ENCODE measurements at places on chromosomes 16 and 17.

- DNase-seq = no peak
Measured at GRCh38 chr16:72072514-72073342, 9.7 kb downstream of the HPR start.

DNA sequence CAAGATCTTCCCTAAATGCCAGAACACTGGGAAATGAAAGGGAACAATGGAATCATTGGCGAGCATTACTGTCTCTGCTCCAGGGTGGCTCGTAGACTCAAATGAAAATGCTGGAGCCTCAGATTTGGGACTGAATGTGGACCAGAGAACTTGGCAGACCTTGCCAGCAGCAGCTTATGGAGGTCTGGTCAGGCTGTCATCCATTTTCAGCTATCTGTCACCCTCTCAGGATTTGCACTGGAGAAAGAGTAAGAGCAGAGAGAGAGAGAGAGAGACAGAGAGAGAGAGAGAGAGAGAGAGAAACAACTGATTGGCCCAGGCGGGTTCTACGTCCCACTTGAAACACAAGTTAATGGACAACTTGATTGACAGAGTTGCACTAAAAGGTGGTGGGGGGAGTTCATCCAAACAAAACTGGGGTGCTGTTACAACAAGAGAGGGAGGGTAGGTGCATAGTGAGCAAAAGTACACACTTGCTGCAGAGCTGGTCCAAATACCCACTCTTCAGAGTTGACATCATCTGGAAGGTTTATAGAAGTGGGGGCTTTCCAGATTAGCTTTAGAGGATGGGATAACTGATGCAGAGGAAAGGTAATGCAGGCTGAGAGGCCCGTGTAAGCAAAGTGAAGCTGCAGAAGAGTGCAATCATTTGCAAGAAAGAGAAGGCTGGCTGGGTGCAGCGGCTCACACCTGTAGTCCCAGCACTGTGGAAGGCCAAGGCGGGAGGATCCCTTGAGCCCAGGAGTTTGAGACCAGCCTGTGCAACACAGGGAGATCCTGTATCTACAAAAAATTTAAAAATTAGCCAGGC lies 16.5 kb upstream of the NSMCE1 start:
- no peak for DNase-seq

DNA sequence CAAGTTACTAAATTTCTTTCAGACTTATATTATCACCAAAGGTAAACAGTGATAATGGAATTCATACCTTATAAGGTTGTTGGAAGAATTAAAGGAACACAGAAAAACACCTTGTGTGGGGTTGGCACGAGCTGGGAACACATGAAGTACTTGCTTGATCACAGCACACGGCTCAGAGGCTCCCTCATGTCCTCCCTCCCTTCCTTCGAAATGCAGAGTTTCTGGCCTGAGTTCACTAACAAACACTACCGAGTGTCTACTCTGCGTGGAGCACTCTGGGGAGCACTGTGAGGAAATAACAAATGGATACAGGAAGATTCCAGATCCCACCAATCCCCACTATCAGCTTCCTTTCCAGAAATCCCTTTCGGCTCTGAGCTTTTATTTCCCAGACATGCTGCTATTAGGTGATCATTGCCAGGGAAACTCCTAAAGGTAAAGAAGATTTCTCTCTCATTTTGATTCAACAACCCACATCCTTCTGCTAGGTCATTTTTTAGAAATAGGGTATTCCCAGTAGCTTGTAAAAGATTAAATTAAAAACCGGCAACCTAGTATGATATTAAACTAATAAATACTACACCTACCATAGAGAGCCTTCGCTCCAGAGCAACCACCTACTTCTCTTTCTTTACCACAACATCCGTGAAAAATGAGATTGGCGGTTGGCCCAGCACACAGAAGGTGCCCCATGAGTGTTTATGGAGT lies 6.1 kb upstream of the HNF1B start:
- DNase-seq = no peak

GRCh38 chr17:5354310-5354709 lies 65.2 kb downstream of the NUP88 start:
- DNase-seq = no peak

DNA sequence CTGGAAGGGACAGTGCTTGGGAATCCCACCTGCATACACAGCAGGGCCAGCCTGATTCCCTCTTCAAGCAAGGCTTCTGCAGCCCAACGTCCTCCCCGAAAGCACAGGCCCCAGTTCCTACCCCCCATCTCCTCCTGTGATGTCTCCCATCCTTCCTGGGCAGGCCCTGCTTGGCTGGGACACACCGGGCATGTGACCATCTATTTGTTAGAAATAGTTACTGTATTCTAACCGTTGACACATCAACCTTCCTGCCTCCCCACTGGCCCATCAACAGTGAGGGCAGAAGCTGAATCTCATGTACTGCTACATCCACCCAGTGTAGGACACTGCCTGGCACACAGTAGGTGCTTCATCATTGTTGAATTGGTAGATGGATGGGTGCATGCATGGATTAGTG lies 10.7 kb downstream of the PRR29 start:
- DNase-seq = no peak

DNA sequence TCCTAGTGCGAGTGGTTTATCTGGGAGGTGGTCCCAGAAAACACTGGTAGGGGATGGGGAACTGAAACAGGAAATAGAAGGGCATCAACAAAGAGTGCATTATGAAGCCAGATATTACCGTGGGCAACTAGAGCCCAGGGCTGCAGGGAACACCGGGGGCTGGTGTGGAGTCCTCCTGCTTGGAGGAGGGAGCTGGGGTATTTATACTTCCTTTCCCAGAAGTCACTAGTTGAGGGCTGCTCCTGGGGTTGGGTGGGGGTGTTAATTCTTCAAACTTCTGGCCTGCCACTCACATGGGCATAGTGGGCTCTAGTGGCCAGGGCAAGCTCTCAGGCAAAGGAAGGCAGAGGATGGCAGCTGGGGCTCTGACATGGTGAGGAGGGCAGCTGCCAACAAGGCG lies 14.7 kb downstream of the LAT start:
- no peak for DNase-seq

DNA sequence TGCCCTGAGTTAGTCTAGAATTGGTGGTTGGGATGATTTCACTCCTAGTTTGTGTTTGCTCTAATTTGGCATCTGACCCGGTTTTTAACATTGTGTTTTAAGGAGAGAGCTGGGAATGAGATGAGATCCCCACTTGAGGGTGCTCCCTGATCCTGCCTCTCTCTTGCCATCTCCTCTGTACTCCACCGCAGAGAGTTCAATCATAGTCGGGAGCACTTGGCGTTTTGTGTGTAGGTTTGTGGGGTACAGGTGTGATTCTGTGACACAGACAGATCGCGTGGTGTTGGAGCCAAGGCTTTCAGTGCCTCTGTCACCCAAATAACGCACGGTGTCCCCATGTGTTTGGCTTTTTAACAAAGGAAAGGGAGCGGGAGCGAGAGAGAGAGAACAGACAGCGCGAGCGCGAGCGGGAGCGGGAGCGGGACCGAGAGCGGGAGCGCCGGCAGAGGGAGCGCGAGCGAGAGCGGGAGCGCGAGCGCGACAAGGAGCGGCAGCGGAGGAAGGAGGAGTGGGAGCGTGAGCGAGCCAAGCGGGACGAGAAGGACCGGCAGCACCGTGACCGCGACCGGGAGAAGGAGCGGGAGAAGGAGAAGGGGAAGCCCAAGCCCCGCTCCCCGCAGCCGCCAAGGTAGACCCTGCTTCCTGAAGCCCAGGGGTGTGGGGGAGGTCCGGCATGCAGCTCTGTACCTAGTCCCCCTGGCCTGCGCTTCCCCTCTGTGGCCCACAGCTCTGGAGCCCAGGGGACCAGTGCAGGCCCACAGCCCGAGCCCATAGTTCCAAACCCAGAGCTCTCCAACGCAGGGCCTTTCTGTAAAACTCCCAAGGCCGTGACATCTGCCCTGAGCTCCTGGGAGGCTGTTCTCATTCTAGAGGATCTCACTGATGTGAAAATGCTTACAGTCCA lies 27.2 kb upstream of the IL17C start:
- no peak for DNase-seq

DNA sequence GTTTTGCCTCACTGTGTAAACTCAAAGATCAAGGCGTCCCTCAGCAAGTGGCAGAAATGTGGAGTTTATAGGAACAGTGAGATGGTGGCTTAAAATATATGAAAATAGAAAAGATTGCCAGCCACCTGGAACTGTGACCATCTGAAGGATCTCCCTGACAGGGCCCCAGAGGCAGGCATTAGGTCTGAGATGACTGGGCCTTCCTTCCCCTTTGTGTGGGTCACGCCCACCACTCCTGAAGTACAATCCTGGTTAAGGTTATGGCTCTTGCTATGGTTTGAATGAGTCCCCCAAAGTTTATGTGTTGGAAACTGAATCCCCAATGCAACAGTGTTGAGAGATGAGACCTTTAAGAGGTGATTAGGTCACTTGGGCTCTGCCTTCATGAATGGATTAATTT lies 6.4 kb downstream of the ST6GALNAC2 start:
- DNase-seq = no peak

GRCh38 chr17:53129863-53130262 lies 692.9 kb upstream of the KIF2B start:
- no peak for DNase-seq

DNA sequence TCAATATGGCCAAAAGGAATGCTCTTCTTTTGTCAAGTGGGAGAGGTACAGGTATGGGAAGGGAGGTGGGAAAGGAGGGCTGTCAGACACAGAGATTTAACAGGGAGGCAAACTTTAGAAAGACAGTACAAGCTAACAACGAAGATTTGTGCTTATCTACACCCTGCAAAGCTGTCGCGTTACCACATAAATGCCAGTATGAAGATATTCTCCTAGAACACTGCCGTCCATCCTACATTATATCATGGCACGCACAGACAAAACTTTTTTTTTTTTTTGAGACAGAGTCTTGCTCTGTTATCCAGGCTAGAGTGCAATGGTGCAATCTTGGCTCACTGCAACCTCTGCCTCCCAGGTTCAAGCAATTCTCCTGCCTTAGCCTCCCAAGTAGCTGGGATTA lies 50.6 kb downstream of the STH start:
- no peak for DNase-seq

- no peak for DNase-seq
Measured at GRCh38 chr16:7313170-7313569, 19.5 kb upstream of the RBFOX1 start.

DNA sequence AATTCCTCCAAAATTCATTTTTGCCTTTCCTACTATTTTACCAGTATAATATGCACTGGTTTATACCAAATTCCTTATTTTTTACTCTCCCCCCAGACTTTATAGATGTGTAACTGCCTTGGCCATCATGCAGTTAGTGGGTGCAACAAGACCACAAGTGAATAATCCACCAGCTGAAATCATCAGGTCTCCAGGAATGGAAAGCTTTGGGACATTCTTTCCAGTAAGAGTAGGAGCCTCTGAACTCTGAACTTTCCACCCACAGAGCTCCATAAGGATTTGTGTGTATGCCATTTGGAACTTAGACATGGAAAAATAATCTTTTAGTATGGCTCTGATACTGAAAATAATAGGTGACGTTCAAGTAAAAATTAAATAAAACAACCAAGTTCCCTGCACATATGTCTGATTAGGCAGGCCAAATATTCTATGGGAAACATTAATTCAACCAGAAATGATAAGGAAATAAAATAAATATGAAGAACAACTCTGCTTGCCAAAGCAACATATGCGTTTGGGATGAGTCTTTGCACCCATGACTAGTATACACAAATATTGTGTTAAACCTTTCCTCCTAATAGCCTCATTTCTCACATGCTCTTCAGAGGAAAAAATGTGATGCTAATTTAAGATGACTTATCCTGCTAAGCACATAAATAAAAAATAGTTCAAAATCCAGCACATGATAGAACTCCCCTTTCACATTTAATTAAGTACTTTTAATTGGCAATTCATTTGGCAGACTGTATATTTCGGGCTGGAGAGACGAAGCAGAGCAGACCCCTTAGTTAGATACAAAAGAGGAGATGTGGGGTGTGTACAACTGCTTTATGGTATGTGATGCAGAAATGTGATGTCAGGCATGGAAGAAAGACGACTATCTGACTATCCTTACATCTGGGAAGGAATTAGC lies 11.6 kb upstream of the LYRM9 start:
- DNase-seq = no peak

DNA sequence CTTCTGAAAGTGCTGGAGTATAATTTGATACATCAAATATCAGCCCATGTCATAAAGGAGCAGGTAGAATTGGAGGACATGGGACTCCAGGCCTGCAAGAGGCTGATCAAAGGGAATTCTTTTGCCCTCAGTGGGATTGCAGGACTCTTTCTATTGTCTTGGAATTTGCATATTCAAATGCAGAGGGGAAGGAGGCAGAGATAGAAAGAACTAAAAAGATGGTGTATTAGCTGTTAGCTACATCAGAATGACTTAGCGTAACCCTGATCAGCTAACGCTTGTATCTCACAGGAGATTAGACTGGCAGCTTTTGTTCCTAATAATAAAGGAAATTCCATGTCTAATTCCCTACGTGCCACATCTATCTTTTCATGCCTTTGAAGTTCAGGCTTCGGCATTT lies 1014.7 kb upstream of the RBFOX1 start:
- no peak for DNase-seq

GRCh38 chr16:68183046-68183445 lies 52.9 kb downstream of the ESRP2 start:
- DNase-seq = no peak

DNA sequence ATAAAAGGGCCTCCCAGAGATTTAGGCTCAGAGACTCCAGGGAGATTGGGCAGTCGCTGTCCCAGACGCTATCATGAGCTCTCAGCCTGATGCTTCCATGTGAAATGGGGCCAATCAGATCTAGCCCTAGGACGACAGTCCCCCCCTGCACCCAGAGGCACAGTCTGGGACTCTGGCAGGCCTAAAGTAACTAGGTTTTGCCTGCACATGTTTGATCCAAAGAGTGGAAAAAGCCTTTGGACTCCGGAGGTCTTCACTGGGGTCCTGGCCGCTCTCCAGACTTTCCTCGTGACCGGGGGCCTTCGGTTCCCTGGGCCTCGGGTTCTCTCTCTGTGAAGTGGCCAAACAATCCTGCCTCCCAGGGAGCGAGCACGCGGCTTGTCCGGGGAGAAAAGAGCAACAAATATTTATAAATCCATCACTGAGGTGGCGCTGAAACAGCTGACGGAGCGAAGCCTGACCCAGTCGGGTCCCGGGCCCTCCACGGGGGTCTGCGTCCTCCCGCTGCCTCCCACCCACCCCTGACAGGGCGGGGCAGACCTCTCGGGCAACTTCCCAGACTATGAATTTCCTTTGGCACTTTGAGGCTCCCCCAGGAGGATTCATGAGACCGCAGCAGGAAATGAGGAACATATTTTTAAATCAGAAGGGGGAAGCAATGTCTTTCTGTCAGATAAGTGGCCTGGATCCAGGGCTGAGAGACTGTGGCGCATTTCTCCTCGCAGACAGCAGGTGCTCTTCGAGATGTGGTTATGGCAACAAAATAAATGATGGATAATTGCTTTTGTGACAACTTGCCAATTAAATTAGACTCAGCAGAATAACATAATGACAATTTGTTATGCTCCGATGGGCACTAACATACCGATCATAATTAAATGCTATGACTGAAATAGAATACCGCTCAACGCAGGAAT lies 38.9 kb downstream of the MRPS23 start:
- no peak for DNase-seq
